Inflammatory macrophage treated with lipopolysaccharide for 4 hours (primary cell): ENCODE measurements at places on chromosomes 16 and 17.

DNA sequence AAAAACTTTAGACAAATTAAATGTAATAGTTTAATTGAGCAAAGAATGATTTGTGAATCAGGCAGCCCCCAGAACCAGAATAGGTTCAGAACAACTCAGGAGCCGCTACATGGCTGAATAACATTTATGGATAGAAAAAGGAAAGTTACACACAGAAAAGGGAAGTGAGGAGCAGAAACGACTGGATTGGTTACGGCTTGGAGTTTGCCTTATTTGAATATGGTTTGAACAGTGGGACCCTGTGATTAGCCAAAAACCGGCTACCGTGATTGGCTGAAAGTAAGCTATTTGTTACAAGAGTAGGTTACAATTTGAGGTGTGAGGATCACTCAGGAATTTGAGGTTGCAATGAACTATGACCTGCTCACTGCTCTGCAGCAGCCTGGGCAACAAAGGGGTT lies 1139.8 kb downstream of the CDH11 start:
- no peak for DNase-seq

- DNase-seq: no peak
Measured at GRCh38 chr17:65365169-65365568, 196.3 kb downstream of the AXIN2 start.

- DNase-seq: peak; percentile 89
Measured at GRCh38 chr17:16287563-16288027, 65.7 kb downstream of the CENPV start.

DNA sequence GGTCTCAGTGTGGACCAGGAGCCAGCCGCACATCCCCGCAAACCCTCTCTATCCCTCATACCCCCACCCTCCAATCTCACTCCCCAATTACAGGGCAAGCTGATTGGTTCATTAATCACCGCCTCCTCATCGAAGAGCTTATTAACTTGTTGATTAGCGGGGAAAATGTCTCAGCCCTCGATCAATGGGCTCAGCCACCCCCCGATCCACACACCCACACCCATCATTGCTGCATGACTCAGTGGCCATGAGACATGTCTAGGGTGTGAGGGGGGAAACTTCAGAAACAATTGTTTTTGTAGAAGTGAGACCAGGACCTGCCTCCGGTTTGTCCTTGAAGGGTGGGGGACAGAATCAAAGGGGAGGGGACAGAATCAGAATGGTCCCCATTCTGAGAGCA lies 2.5 kb upstream of the PYY start:
- no peak for DNase-seq

GRCh38 chr17:7574176-7574953 lies 5.1 kb upstream of the CD68 start:
- DNase-seq: peak; percentile 36

- DNase-seq: peak; percentile 89
Measured at GRCh38 chr17:62827746-62828485, 19.8 kb upstream of the MARCHF10 start.

DNA sequence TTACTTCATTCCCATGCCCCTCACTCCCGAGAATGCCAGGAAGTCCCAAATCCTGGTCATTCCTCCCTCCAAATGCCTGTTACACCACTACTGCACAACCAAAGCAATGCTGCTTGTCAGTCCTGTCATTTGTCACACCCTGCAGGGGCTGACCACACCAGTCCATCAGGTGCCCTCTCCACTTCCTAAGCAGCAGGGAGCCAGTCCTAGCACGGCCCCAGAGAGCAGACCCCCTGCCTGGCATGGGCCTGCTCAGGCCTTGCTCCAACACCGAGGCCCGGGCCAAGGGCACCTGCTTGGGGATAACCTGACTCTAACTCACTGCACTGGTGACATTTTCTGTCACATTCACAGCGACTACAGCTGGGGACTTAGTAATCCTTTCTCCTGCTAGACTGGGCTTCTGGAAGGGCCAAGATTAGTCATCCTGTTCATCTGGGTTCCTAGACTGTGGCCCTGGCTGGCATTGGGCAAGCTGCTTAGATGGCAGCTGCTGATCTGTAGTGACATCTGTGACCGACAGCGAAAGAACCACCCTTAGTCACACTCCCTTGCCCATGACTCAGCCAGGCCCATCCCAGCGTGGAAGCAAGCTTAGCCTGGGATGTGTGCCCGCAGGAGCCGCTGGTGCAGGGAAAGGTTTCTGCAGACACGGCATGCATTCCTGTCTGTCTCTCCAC lies 5.4 kb downstream of the ALYREF start:
- DNase-seq: peak; percentile 40
